Endothelial cell (in vitro differentiated cells): ENCODE measurements at places on chromosomes 7 and 10. TPM values are rescaled to one million over a fixed set of nuclear protein-coding genes. Genes with fewer than 3 reads are reported as not detected.

The EPHA1 gene
- 7.1 TPM for total RNA-seq

The RBM20 gene
- total RNA-seq: 1.0 TPM

The DOCK4 gene
- total RNA-seq: 99.2 TPM

The ZNF398 gene
- total RNA-seq: 14.9 TPM

The FFAR4 gene
- not detected for total RNA-seq

The CLCN1 gene
- not detected for total RNA-seq

The FAM13C gene
- 57.9 TPM for total RNA-seq

The TMEM176A gene
- total RNA-seq: 1.3 TPM

The FAM25G gene
- total RNA-seq: not detected

The MBL2 gene
- total RNA-seq: not detected

The CDNF gene
- total RNA-seq: 1.9 TPM

The TMEM26 gene
- total RNA-seq: 0.15 TPM

The RBP4 gene
- total RNA-seq: not detected

The FAM131B gene
- 1.0 TPM for total RNA-seq

The RSPH10B2 gene
- 0.51 TPM for total RNA-seq

GRCh38 chr7:135600226-135600625 is 42.5 kb downstream of the NUP205 start:
- no peak overlapping the region for H3K4me3 ChIP-seq
- no peak overlapping the region for H3K27ac ChIP-seq
- no peaks in the 10 kb centered on the region for H3K27me3 ChIP-seq
- DNase-seq: no peak
- peaks cover 18% of the 10 kb centered on the region for H3K36me3 ChIP-seq

DNA sequence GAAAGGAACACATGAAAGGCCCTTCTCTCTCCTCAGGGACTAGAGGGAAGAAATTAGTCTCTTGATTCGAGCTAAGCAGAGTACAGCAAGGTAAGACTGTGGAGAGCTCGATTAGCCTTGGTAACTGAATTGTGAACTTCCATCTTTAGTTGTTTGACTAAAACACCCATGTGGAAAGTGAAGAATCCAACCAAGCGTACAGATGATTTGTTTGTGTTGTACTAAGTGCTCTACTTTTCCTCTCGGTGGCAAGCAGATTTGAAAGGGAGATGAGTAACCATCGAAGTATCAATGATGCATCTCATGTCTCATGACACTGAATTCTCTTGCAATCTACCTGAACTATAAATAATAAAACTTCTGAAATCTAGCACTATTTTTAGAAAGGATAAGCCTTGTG is 80.7 kb downstream of the FZD1 start:
- no peak overlapping the region for H3K4me3 ChIP-seq
- H3K4me1 ChIP-seq: peaks cover 16% of the 10 kb centered on the region
- no peaks in the 10 kb centered on the region for H3K36me3 ChIP-seq

- H3K27ac ChIP-seq: no peak overlapping the region
- H3K36me3 ChIP-seq: peaks cover 18% of the 10 kb centered on the region
- DNase-seq: no peak
Observed at GRCh38 chr7:36904101-36904500, 179.8 kb upstream of the AOAH start.

- H3K27ac ChIP-seq: no peak overlapping the region
Observed at GRCh38 chr7:132116369-132116768, 459.9 kb downstream of the PLXNA4 start.

DNA sequence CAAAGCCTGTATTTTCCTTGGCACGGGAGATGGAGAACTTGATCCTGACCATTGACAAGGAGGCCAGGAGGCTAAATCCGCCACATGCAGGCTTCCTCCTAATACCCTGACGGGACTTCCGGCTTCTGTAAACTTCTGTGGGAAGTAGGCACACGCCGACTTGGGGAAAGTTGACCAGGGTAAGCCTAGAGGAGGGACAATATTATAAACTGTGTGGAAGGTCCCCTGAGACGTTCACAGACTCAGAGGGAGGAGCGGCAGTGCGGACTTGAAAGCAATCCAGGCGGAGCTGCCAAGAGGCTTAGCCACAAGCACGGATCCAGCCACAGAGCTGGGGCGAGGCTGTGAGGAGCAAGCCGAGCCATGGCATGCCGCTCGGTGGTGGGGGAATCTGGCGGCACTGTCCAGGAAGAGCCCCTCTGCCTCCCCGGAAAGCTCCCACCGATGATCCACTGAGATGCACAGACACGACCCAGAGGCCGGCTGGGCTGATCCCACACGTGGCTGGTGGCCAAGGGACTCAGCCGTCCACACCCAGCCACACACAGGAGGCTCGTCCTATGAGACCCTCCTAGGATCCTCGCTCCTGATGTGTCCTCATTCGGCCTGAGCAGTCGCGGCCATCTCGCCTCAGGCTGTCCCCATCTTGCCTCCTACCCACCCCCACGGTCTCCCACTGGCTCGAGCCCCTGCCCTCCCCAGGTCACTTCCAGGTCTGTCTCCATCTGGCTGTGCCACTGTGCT is 40.0 kb upstream of the INSIG1 start:
- H3K4me3 ChIP-seq: no peak overlapping the region
- no peak for DNase-seq
- H3K27me3 ChIP-seq: peaks cover 3% of the 10 kb centered on the region
- H3K4me1 ChIP-seq: no peaks in the 10 kb centered on the region
- no peaks in the 10 kb centered on the region for H3K36me3 ChIP-seq
- H3K27ac ChIP-seq: no peak overlapping the region

GRCh38 chr10:122911889-122912484 is 1.6 kb downstream of the FAM24A start:
- H3K27ac ChIP-seq: no peak overlapping the region
- DNase-seq: peak; percentile 76

- H3K27me3 ChIP-seq: peaks cover 13% of the 10 kb centered on the region
- peak overlapping the region; percentile 91 for H3K27ac ChIP-seq
- H3K36me3 ChIP-seq: no peaks in the 10 kb centered on the region
- H3K4me1 ChIP-seq: peaks cover 31% of the 10 kb centered on the region
- H3K4me3 ChIP-seq: peak overlapping the region; percentile 96
- no peak for DNase-seq
Observed at GRCh38 chr10:14879124-14879927, 660 bp downstream of the SUV39H2 start.

- no peaks in the 10 kb centered on the region for H3K36me3 ChIP-seq
- DNase-seq: no peak
- H3K4me3 ChIP-seq: no peak overlapping the region
- peaks cover 3% of the 10 kb centered on the region for H3K27me3 ChIP-seq
- H3K4me1 ChIP-seq: peaks cover 13% of the 10 kb centered on the region
Observed at GRCh38 chr10:34613491-34613890, 201.6 kb downstream of the PARD3 start.

GRCh38 chr10:5582736-5583135 is 58.0 kb downstream of the CALML3 start:
- DNase-seq: no peak
- H3K36me3 ChIP-seq: no peaks in the 10 kb centered on the region
- peaks cover 35% of the 10 kb centered on the region for H3K4me1 ChIP-seq
- no peak overlapping the region for H3K4me3 ChIP-seq
- H3K27ac ChIP-seq: peak overlapping the region; percentile 80

GRCh38 chr7:152086513-152086912 is 61.0 kb downstream of the GALNT11 start:
- DNase-seq: no peak
- no peak overlapping the region for H3K4me3 ChIP-seq
- no peak overlapping the region for H3K27ac ChIP-seq
- H3K4me1 ChIP-seq: peaks cover 11% of the 10 kb centered on the region
- H3K27me3 ChIP-seq: peaks cover 4% of the 10 kb centered on the region

DNA sequence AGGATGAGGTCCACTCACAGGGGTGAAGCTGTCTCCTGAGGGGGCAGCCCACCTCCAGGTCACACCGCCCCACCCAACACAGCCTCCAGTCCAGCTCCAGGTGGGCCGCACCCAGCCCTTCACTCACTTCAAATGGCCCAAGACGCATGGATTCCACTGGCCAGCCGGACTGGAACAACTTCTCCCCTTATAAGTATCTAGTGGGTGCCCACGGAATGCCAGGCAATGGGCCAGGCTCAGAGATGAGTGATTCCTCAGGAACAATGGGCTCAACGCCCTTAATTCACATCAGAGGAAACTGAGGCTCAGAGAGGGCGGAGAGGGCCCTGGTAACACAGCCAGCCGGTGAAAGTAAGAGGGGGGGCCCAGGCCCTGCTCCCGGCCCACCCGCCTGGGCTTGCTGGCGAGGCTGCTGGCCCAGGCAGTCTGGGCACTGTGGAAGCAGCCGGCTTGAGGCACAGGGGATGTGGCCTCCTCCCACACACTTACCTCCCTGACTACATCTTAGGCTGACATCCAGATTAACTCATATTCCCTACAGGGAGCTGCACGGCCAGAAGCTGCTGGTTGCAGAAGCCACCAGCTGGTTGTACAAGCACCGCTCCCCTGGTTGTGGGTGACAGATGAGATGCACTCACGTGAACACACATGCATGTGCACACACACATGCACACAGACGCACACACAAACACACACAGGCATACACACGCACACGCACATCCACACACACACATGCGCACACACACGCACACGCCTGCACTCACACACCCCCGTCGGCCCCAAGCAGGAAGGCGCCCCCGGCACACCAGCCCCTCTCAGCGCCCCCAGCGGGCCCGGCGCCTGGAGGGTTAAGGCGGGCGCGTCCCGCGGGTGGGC is 1.0 kb upstream of the FAM20C start:
- peaks cover 27% of the 10 kb centered on the region for H3K27me3 ChIP-seq
- peaks cover 11% of the 10 kb centered on the region for H3K4me1 ChIP-seq
- DNase-seq: no peak
- no peak overlapping the region for H3K27ac ChIP-seq
- no peaks in the 10 kb centered on the region for H3K36me3 ChIP-seq
- H3K4me3 ChIP-seq: peak overlapping the region; percentile 93

DNA sequence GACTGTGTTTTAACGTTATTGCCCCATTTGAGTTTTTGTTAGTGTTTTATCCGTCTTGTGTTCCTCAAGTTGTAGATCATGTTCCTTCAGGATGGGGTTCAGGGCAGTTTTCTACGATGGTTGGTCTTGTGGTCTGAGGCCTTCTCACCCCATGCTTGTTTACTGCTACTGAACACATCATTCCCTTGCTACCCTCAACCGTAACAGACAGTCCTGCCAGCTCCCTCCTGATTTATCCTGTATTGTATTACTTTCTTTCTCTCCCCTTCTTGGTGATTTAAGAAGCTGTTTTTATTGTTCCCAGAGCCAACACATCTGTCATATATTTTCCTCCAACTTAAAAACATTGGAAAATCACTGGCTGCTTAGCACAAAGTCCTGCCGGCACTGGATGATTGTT is 719.8 kb downstream of the INHBA start:
- H3K27me3 ChIP-seq: no peaks in the 10 kb centered on the region
- H3K36me3 ChIP-seq: no peaks in the 10 kb centered on the region
- DNase-seq: no peak
- H3K4me1 ChIP-seq: no peaks in the 10 kb centered on the region
- H3K4me3 ChIP-seq: no peak overlapping the region
- no peak overlapping the region for H3K27ac ChIP-seq

GRCh38 chr7:88355011-88355410 is 48.3 kb upstream of the STEAP4 start:
- H3K27ac ChIP-seq: no peak overlapping the region
- no peaks in the 10 kb centered on the region for H3K4me1 ChIP-seq
- H3K27me3 ChIP-seq: peaks cover 2% of the 10 kb centered on the region
- no peak overlapping the region for H3K4me3 ChIP-seq
- no peaks in the 10 kb centered on the region for H3K36me3 ChIP-seq
- DNase-seq: no peak

DNA sequence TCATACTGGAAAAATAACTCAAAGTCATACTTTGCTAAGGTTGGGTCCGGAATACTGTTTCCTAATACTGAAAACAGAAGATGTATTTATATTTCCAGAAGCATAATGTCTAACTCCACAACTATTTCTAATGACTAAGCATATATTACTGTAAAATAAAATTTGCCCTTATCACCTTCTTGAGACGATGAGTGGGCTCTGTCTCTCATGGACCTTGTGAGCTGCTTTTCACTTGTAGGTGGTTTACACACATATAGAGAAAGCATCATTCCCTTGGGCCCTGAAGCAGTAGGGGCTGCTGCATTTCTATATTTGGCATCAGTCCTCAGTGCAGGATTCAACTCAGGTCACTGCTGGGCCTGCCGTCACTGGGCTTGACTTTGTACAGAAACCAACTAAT is 10.7 kb upstream of the FAM13C start:
- peaks cover 3% of the 10 kb centered on the region for H3K4me1 ChIP-seq
- no peak overlapping the region for H3K27ac ChIP-seq
- DNase-seq: no peak
- no peaks in the 10 kb centered on the region for H3K27me3 ChIP-seq

- H3K4me3 ChIP-seq: no peak overlapping the region
- no peaks in the 10 kb centered on the region for H3K36me3 ChIP-seq
- no peak overlapping the region for H3K27ac ChIP-seq
- H3K27me3 ChIP-seq: no peaks in the 10 kb centered on the region
- H3K4me1 ChIP-seq: no peaks in the 10 kb centered on the region
Observed at GRCh38 chr10:68224810-68225209, 7.1 kb downstream of the ATOH7 start.

- no peak overlapping the region for H3K4me3 ChIP-seq
- H3K36me3 ChIP-seq: no peaks in the 10 kb centered on the region
- no peaks in the 10 kb centered on the region for H3K27me3 ChIP-seq
- H3K27ac ChIP-seq: no peak overlapping the region
- no peaks in the 10 kb centered on the region for H3K4me1 ChIP-seq
- no peak for DNase-seq
Observed at GRCh38 chr10:109721453-109722064, 201.8 kb downstream of the XPNPEP1 start.

GRCh38 chr7:149713061-149713730 is 60.2 kb downstream of the ZNF467 start:
- no peak overlapping the region for H3K27ac ChIP-seq
- H3K4me3 ChIP-seq: peak overlapping the region; percentile 73
- peaks cover 17% of the 10 kb centered on the region for H3K36me3 ChIP-seq
- no peak for DNase-seq

GRCh38 chr7:83451501-83452045 is 197.4 kb downstream of the SEMA3E start:
- no peaks in the 10 kb centered on the region for H3K36me3 ChIP-seq
- no peak overlapping the region for H3K4me3 ChIP-seq
- no peaks in the 10 kb centered on the region for H3K4me1 ChIP-seq
- H3K27ac ChIP-seq: no peak overlapping the region
- no peaks in the 10 kb centered on the region for H3K27me3 ChIP-seq

- H3K4me3 ChIP-seq: no peak overlapping the region
- H3K36me3 ChIP-seq: no peaks in the 10 kb centered on the region
- no peak overlapping the region for H3K27ac ChIP-seq
- peaks cover 6% of the 10 kb centered on the region for H3K4me1 ChIP-seq
- DNase-seq: no peak
Observed at GRCh38 chr10:89164080-89164479, 43.0 kb downstream of the CH25H start.

- no peak overlapping the region for H3K4me3 ChIP-seq
- no peak for DNase-seq
- H3K4me1 ChIP-seq: no peaks in the 10 kb centered on the region
- H3K27ac ChIP-seq: no peak overlapping the region
- no peaks in the 10 kb centered on the region for H3K27me3 ChIP-seq
- H3K36me3 ChIP-seq: no peaks in the 10 kb centered on the region
Observed at GRCh38 chr7:110881721-110882120, 209.2 kb upstream of the LRRN3 start.

GRCh38 chr7:40780460-40780859 is 645.7 kb downstream of the SUGCT start:
- no peak overlapping the region for H3K4me3 ChIP-seq
- H3K4me1 ChIP-seq: no peaks in the 10 kb centered on the region
- H3K27ac ChIP-seq: no peak overlapping the region
- H3K36me3 ChIP-seq: no peaks in the 10 kb centered on the region
- no peak for DNase-seq
